ENCODE measurements at places on chromosomes 6 and 20.

GRCh38 chr6:134115715-134116074, 63.3 kb upstream of the SLC2A12 start:
- DNase-seq: no peak

DNA sequence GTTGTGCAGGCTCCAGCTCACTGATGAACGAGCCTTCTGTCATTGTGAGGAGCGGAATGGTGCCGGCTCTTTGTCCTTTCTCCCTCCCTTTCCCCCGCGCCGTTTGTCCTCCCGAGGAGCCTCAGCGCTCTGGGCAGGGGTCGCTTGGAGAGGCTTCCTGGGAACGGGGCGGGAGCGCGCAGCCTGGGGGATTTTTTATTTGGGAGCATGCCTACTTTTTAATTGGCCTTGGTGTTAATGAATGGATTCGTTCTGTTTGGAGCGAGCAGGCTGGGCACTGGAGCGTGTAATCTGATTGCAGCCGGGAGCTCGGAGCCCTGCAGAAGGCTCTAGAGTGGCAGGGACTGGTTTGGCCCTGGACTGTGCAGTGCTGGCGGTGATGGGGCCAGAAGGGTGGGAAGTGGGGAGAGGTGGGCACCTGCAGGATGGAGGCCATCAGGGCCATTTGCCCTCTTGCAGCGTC, 118.8 kb downstream of the CDH4 start:
- no peak for DNase-seq

DNA sequence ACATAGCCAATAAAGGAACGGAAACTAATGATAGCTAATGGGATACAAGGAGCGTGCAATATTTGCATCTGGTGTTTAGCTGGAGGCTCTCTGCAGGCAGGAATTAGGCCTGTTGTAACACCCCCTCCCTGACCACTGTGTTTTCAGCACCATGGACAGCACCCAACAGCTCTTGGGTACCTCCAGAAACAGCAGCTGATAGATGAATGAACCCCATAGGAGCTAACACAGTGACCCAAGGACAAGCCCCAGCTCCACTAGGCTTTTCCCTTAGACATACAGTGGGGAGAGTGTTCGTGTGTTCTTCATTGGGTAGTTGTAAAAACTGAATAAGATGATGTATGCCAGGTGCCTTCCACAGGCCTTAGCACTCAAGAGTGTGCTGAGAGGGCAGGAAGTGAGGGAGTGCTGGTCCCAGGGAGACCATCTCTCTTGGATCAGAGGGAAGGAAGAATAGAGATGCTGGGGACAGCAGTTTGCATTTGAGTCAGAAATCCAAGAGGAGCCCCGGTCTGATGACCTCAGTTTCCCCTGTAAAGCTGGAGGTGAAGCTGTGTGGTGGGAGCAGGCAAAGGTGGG, 161.3 kb downstream of the PHACTR3 start:
- DNase-seq: no peak

DNA sequence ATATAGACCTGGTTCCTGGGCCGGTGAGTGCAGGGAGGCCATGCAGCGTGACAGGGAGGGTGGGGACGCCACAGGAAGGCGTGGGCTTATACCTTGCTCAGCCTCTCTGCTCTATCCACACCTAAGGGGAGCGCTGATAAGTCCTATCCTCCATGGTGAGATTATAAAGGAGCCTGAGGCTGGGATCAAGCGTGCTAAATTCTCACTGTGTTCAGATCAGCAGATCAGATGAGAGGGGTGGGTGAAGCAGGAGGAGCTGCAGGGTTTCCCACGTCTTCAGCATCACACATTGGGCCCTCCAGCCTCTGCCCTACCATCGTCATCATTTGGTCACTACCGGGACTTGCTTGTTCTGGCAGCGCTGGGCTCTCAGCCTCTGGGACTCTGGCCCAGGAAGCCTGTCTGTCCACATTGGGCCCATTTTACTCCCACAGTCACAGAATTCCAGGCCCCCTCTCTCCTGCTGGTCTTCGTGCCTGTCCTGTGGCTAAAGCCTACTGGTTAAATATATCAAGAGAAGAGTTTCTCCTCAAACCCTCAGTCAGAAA, 29.1 kb upstream of the PDE10A start:
- DNase-seq: no peak

DNA sequence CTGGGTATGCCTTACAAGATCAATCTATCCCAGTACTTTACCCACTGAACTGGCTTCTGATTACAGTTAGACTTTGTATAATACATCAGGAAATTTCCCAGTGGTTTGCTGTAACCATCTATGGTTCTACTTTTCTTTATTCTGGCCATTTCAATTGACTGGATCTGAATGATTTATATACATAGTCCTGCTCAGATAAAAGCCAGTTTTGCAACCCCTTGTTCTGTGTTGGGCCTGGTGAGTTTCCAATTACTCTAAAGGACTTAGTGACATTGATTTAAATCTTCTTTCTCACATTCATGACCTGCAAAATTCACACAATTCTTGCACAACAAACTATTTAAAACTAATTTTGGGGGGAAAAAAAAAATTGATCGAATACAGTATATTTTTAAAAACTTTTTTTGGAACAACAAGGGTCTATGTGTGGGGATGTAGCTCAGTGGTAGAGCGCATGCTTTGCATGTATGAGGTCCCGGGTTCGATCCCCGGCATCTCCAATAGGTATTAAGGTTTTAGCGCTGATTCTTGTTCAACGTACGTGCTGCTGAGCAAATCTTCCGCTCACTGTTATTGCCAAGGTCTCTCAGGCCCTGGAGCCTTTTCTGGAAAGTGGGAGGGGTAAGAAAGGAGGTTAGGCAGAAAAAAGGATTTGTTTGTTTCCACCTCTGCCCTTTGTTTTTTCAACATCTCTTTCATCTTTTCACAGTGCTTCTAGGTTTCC, 117.5 kb downstream of the GPX5 start:
- peak; percentile 52 for DNase-seq

Data from activated naive CD8-positive, alpha-beta T cell treated with anti-CD3 and anti-CD28 coated beads for 36 hours (primary cell).